ENCODE measurements at places on chromosomes 16 and 17.

DNA sequence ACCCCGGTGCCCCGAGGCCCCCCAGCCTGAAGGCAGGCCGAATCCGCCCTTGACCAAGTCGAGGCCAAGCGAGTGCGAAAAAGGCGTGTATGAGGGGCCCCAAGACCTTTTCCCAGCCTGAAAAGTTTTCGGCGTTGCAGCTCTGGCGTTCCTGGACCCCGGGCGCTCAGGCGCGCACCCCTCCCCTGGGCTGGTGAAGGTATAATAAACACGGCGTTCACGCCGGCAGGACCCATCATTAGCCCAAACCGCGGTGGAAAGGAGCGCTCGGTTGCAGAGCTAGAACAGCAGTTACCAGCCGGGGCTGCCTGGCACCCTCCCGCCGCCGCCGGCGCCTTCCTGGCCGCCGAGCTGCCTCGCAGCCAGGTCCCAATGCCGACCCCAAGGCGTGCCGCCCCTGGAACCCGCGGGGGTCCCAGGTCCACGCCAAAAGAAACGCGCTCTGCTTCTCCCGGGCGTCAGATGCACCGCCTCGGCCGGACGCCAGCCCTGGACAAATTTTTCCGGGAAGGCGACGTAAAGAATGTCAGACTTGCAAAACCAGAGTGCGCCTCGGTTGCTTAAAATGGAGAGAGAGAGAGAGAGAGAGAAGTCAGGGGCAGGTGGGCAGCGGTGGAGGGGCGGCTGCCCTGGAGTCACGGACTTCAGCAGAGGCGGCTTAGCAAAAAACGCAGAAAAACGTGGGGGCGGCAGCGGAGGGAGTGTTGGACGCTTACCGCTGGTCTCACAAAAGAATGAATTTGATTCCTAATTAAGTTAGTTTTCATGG lies 11.5 kb upstream of the FOXF1 start:
- no peak for DNase-seq

DNA sequence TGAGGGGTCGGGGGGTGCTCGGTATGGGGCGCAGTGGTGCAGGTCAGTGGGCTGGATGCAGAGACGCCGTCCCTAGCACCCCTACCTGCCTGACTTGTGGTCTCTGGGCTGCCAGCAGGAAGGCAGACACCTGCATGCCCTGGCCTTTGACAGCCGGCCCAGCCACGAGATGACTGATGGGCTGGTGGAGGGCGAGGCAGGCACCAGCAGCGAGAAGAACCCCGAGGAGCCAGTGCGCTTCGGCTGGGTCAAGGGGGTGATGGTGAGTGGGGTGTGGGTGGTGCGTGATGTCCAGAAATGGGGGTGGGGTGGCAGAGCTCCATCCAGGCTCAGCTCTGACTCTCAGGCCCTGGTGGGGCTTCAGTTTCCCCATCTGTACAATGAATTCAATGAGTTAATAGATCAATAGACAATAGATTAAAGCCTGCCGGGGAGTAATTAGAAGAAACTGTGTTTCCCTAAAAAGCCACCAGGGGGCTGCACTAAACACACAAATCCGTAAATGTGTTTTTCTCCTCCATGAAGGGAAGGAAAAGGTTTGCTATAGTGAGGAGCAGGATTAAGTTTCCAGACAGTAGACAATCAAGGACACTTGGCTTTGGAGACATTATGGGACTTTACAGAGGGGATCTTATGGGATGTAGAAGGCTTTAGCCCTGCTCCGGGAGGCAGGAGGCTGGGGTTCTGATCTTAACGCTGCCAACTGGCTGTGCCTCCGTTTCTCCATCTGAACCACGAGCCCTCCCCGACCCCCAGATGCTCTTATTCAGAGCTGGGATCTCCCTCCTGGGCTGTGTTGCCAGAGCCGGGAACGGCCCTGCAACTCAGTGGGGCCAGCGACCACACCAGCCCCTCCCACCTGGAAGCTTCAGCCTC lies 2.2 kb downstream of the SLC12A3 start:
- DNase-seq: no peak

DNA sequence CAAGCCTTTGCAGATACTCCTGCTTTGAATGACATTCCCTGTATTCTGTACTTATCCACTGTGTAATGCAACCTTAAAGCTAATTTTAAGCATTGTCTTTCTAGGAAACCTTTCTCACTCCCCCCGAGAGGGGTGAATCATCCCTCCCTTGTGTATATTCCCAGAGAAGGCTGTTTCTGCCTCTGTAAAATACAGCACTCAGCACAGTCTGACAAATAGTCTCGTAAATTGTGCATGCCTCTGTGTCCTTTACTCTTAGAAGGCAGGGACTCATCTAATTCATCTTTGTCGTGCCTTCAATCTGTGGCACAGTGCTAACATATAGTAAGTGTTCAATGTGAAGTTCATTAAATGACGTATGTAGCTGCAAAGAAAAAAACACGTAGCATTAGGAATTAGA lies 200.7 kb downstream of the CA10 start:
- DNase-seq: no peak

GRCh38 chr17:63973930-63974593 lies 1.3 kb upstream of the SCN4A start:
- no peak for DNase-seq

DNA sequence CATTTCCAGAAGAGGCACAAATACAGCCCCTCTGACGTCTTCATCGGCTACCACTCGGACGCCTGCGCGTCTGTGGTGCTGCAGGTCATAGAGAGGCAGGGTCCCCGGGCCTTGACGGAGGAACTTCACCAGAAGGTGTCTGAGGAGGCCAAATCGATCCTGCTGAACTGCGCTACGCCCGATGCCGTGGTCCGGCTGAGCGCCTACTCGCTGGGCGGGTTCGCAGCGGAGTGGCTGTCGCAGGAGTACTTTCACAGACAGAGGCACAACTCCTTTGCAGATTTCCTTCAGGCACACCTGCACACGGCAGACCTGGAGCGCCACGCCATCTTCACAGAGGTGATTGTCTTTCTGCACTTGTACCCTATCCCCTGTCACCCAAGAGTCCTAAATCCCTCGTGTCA lies 67.0 kb upstream of the ENDOV start:
- no peak for DNase-seq

DNA sequence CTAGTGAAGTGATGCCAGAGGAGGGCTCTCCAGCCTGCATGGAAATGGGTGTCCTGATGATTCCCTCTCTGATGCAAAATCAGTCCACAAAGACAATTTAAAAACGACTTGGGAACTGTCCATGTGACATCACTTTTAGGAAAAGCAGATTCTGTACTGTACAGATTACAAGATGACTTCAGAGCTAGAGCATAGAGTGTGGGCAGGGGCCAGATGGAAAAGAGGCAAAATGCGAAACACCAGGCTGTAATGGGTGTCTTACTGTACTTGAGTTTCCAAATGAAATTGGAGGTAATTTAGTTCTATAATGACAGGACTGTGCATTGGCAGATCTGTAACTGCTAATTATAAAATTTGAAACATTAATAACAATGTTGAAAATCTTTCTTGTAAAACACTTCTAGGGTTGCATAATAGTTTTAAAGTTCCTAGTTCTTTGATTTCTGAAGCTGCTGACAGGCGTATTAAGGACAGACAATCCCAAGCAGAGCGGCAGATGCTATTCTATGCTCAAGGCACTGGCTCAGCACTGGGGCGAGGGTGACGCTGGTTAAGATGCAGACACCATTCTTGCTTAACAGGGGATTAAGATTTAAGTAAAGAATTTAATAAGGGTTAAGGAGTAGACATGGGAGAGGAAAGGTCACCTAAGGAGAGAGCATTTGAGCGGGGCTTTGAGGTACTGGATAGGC lies 29.6 kb downstream of the OGFOD1 start:
- DNase-seq: no peak

- DNase-seq: no peak
These were observed 4.0 kb downstream of the MAFG start for GRCh38 chr17:81923302-81924260.

DNA sequence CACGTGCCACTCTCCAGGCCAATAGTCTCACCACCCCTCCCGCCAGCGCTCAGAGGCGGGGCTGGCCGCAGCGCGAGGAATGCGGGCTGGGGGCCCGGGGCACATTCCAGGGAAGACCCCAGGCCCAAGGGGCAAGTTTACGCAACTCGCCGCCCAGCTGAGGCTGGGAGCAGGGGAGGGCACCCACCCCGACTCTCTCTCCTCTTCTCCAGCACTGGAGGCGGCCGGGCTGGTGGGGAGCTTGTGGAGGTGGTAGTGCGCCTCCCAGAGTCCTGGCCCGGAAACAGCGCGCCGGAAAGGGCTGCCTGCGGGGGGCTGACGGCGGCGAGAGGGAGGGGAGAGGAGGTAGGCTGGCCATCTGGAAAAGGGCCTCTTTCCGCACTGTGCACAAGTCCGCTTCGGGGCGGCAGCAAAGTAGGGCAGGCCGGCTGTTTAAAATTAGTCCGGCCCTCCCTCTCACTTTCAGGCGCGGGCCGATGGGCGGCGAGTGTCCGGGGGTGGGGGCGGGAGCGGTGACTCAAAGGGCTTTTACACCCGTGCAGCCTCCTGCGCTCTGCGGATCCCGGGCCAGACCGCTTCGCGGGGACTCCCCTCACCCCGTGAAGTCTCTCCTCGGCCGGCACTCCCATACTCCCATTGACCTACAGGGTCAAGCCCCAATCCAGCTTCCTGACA lies 1.1 kb downstream of the FHOD1 start:
- DNase-seq: no peak

Measured in GM19239 (cell line).